Breast epithelium (tissue), 4 donors: ENCODE measurements at places on chromosomes 3 and 15. TPM values are rescaled to one million over a fixed set of nuclear protein-coding genes. Genes with fewer than 3 reads are reported as not detected.

DNA sequence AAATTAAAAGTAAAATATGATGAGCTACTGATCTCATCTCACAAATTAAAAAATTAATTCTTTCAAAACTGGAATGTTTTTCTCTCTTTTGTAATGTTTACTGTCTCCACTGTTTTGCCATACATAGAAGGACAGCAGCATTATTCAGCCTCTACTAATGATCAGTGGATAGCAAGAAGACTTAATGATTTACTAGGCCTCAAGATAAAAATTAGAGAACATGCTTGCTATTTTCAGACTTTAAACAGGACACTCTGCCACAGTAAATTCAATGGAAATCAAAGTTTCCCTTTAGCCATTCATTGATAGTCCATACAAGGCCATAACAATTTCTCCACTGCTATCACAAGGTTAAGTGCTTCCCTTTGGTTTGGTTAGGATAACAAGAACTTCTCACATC, 129.4 kb downstream of the TMCC1 start:
- H3K27me3 ChIP-seq: no peaks in the 10 kb centered on the region
- no peaks in the 10 kb centered on the region for H3K4me1 ChIP-seq
- no peaks in the 10 kb centered on the region for H3K36me3 ChIP-seq
- no peak overlapping the region for H3K4me3 ChIP-seq
- no peak overlapping the region for H3K27ac ChIP-seq

DNA sequence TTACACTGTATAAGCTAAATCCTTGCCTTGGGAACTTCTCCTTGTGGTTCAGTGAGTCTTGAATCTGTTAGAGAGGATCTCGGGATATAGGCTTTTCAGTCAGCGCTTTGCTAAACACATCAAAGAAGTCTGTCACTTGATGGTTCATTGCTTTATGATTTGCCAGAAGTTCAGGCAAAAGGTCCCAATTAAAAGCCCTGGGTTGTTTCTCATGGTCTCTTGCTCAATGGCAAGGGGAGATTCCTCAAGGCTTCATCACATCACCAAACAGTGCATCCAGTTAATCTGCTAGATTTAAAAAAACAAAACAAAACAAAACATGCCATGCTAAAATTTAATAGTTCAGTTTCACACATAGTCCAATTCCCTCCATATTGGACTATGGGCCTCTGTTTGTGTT, 114.8 kb downstream of the FILIP1L start:
- no peak for DNase-seq
- no peaks in the 10 kb centered on the region for H3K4me1 ChIP-seq
- H3K27me3 ChIP-seq: no peaks in the 10 kb centered on the region
- H3K36me3 ChIP-seq: no peaks in the 10 kb centered on the region

- H3K27me3 ChIP-seq: no peaks in the 10 kb centered on the region
- no peak overlapping the region for H3K27ac ChIP-seq
- H3K4me1 ChIP-seq: no peaks in the 10 kb centered on the region
- no peak overlapping the region for H3K4me3 ChIP-seq
- no peaks in the 10 kb centered on the region for H3K36me3 ChIP-seq
These were observed 29.9 kb downstream of the ACP3 start for GRCh38 chr3:132346841-132347736.

GRCh38 chr15:68598171-68599152, 19.7 kb downstream of the CORO2B start:
- no peaks in the 10 kb centered on the region for H3K27me3 ChIP-seq
- no peak overlapping the region for H3K4me3 ChIP-seq
- no peaks in the 10 kb centered on the region for H3K36me3 ChIP-seq

SMCO1 gene
- not detected for total RNA-seq
